NCI-H345 (cell line): ENCODE measurements at places on chromosomes 6 and 20.

- peak; percentile 27 for DNase-seq
Measured at GRCh38 chr6:6826095-6826901, 237.8 kb downstream of the LY86 start.

GRCh38 chr20:41467220-41467619 lies 100.6 kb upstream of the EMILIN3 start:
- no peak for DNase-seq

GRCh38 chr6:50850223-50851048 lies 31.8 kb downstream of the TFAP2B start:
- DNase-seq = peak; percentile 54

GRCh38 chr6:118223316-118223715 lies 316.3 kb downstream of the SLC35F1 start:
- no peak for DNase-seq

DNA sequence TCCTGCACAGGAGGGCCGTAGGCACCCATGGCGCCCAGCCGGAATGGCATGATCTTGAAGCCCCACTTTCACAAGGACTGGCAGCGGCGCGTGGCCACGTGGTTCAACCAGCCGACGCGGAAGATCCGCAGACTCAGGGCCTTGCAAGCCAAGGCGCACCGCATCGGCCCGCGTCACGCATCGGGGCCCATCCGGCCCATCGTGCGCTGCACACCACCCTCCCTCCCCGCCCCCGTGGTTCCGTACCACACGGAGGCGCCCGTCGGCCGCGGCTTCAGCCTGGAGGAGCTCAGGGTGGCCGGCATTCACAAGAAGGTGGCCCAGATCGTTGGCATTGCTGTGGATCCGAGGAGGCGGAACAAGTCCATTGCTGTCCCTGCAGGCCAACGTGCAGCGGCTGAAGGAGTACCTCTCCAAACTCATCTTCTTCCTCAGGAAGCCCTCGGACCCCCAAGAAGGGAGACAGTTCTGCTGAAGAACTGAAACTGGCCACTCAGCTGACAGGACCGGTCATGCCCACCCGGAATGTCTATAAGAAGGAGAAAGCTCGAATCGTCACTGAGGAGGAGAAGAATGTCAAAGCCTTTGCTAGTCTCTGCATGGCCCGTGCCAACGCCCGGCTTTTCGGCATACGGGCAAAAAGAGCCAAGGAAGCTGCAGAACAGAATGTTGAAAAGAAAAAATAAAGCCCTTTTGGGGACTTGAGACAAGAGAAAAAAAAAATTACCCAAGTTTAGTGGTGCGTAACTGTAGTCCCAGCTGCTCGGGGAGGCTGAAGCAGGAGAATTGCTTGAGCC lies 9.9 kb upstream of the NCOA5 start:
- DNase-seq = no peak

DNA sequence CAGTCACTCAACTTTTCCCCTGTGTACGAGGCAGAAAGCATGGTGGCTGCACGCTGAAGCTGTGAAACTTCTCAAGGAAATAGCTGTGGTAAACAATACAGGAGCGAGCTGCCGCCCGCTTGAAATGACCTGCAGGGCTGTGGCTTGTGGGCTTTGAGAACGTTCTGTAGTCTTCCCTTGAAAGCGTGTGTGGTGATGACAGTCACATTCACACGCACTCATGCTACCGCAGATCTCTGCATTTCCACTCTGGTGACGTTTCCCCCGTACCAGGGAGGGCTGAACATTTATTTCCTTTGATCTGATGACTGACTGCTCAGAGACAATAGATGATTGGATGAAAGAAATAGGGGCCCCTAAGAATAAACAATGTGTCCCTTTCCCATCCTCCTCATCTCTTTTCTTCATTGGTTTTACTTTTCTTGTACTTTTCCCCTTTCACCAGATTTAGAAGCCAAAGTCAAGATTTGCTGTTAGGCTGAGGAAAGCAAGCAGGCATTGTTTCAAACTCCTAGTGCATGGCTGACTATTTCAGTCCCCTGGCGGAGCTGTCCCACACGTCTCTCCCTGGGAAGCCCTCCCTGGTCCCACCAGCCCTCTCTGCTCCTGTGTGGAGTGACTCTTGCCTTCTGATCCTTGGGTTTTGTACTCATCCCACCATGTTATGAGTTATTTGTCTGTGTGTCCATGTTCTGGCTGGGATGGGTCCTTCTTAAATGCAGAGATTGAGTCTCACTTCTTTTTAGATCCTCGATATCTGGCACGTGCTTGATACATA lies 3.9 kb downstream of the SYTL3 start:
- no peak for DNase-seq
